ENCODE measurements at places on chromosomes 4 and X.

GRCh38 chr4:14848229-14848628 lies 154.1 kb upstream of the CPEB2 start:
- DNase-seq, result no peak

GRCh38 chrX:136138939-136139338 lies 8.4 kb upstream of the FHL1 start:
- DNase-seq, result no peak

GRCh38 chr4:173448608-173449379 lies 49.9 kb upstream of the SCRG1 start:
- DNase-seq, result no peak

DNA sequence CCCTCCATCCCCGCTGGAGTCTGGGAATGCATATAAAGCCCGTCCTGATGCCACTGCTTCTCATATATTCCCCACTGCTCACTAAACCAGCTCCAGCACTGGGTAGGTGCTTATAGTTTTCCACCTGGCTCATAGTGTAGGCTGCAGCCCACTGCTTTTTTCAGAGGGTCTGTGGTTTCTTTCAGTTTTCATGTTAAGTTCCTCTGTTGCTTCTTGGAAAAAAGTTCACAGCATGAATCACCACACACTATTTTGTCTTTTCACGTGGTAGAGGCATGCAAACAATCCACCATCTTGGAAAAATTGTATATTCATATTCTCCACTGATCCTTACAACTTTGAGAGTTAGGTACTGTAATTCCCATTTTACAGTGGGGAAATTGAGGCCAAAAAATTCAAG lies 39.4 kb downstream of the DCLK2 start:
- DNase-seq, result no peak

DNA sequence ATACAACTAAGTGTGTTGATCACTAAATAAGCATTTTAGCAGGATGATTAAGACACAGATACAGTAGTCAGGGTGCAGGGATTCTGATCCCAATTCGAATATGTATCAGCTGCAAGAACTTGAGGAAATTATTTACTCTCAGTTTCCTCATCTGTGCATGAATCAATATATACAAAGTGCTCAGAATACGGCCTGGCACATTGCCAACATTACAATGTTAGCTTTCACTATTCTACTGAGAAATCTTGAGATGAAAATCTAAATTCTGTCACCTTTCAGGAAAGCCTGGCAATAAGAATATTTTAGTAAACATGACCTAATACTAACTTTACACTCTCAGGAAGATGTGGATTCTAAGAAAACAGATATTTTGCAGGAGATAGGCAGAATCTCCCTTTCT lies 1001.6 kb upstream of the IGFBP7 start:
- no peak for DNase-seq

DNA sequence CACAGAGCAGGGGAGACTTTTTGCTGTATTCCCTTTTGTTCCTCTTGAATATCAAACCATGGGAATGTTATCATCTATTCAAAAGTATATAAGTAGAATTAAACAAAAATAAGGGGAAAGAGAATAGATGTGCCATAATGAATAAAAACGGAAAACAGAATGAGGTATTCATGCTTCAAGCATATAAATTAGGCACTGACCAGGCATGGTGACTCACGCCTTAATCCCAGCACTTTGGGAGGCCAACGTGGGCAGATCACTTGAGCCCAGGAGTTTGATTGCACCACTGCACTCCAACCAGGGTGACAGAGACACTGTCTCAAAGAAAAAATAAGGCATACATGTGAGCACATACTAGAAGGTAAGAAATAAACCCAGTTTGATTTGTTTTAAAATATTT lies 16.3 kb upstream of the NEUROG2 start:
- no peak for DNase-seq

DNA sequence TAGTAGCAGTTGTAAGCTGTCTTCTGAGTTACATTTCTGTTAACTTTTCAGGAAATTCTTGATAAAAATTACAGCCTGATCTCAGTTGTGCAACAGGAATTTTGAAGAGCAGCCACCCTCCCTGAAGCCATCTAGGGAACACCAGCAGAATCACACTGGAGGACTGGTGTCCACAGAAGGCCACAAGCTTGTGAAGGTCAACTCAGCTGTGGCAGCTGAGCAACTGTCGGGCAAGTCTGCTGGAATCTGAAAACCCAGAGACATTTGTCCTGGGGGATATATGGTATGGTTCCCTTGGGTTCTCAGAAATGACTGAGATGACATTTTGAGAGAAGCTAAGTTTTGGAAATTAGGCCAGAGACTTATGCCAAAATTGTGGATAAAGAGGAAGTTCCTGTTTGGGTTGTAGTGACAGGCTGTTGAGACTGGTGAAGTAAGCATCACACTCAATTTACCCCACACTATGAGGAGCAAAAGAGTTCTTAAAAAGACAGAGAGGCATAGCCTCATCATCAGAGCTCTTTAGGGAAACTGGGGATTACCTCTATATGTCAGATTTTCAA lies 78.1 kb upstream of the TNIP3 start:
- DNase-seq, result no peak

DNA sequence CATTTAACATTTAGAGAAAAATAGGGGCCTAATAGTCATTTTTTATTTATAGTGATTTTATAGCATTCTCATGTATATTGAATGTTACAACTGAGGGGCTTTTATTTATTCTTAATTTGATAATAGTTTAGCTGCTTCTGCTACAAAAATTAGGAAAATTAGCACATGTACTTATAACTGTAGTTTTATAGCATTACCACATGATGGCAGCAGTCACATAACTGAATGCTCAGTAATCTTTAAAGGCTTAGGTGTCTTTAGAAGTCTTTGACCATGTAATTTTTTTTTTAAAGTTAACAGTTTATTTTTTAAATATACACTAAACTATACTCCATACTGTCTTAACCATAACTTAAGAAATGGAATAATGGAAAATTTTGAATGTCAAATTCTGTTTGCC lies 136.6 kb downstream of the STAG2 start:
- DNase-seq, result no peak

DNA sequence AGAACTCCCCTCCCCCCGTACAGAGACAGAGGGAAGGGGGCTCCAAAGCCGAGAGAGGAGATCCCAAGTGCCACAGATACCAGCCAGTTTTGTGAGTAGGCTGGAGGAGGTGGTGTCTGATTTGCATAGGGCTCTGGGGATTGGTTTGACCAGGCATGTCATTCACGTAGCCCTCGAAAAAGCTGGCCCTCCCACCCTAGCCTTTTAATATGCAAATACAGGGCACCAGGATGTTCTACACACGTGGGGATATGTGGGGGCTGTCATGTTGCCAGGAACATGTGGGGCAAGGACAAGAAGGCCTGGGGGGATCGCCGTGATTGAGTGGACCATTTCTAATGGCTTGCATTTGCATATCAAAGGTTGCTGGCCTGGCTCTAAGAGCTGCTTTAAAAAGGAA lies 272.9 kb downstream of the PPP1R2C start:
- DNase-seq, result no peak

GRCh38 chr4:188941524-188942119 lies 802.4 kb downstream of the TRIML1 start:
- DNase-seq, result peak; percentile 97

- no peak for DNase-seq
These were observed 25.1 kb downstream of the ENOX2 start for GRCh38 chrX:130877892-130878341.

- no peak for DNase-seq
These were observed at the start of gene ZNF827 for GRCh38 chr4:145938618-145939440. Gene ZNF827 (minus strand): TSS chr4:145938823. CDS start chr4:145938407, 416 bp downstream.

DNA sequence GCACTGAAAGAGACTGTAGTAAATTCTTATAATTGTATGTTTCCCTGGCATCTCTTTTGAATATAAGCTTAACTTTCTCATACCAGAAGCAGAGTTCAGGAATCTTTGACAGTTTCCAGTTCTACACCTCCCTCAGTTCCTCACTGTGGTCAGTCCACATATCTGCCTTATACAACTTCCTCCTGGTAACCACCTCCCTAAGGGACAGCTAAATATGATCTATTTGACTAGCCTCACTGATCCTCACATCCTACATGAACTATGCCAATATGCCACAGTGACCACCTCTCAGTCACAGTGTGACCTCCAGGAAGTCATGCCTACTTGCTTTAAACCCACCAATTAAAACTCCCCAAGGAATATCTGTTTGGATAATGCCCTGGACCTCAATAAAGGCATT lies 51.6 kb upstream of the HDAC8 start:
- no peak for DNase-seq

GRCh38 chr4:53747401-53747800 lies 156.1 kb upstream of the LNX1 start:
- DNase-seq, result no peak
